ENCODE measurements at places on chromosomes 3 and 15.

GRCh38 chr15:87620393-87620792 lies 636.1 kb downstream of the NTRK3 start:
- no peak for DNase-seq

- no peak for DNase-seq
Observed at GRCh38 chr3:130811557-130811956, 64.9 kb upstream of the PIK3R4 start.

- no peak for DNase-seq
Observed at GRCh38 chr3:13417166-13417947, 2.8 kb downstream of the NUP210 start.

DNA sequence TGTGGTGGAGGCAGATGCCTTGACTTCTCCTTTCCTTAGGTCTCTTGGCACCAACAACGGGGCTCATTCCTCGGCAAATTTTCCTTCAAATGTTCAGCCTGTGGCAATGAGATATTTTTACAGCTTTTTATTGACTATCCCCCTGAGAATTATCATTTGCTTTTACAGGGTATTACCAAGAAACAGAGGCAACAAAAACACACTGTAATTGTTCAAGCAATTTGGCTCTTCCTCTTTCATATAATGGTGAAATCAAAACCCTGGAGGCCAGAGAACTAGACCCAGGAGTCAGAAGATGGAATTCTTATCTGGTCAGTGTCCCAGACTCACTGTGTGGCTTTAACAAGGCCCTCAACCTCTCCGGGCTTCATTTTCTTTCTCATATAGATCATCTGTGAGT lies 40.1 kb downstream of the TRIM42 start:
- no peak for DNase-seq

DNA sequence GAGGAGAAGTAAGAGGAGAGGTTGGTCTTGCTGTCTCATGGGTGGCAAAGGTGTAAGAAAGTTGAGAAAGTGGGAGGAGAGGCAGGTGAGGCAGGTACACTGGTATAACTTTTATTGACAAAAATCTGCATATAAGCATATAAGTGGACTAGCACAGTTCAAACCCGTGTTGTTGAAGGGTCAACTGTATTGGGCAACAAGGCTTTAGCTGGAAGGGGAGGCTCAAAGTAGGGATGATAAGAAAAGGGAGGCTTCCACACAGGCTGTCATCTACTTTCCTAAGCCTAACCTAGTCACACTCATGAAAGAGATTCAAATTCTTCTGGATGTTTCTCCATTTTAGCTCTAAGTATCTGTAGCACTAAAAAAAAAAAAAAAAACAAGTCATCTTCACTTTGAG lies 188.1 kb upstream of the SEMA6D start:
- DNase-seq: no peak

- DNase-seq: no peak
Observed at GRCh38 chr15:68806220-68807060, 14.3 kb downstream of the ANP32A start.

DNA sequence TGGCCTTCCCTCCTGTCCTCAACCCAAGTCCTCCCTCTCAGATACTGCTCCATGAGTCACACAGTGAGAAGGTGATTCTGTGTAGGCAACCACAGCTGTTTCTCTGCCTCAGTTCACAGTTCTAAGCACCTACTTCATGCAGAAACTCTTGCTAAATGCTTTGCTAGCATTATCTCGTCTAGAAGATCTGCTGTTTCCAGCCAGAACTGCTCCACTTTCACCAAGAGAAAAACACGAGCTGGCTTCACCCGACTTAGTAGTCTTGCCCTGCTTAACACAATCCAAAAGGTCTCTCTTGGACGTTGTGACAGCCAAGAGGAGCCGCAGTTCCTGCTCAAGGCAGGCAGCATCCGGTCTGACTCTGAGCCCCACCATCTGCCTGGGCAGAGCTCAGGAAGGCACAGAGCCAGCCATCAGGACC lies 272.1 kb downstream of the UACA start:
- DNase-seq: no peak

GRCh38 chr15:81751816-81752545 lies 293.8 kb downstream of the MEX3B start:
- DNase-seq: no peak

GRCh38 chr15:99438691-99439523 lies 126.9 kb upstream of the MEF2A start:
- DNase-seq: peak; percentile 17

DNA sequence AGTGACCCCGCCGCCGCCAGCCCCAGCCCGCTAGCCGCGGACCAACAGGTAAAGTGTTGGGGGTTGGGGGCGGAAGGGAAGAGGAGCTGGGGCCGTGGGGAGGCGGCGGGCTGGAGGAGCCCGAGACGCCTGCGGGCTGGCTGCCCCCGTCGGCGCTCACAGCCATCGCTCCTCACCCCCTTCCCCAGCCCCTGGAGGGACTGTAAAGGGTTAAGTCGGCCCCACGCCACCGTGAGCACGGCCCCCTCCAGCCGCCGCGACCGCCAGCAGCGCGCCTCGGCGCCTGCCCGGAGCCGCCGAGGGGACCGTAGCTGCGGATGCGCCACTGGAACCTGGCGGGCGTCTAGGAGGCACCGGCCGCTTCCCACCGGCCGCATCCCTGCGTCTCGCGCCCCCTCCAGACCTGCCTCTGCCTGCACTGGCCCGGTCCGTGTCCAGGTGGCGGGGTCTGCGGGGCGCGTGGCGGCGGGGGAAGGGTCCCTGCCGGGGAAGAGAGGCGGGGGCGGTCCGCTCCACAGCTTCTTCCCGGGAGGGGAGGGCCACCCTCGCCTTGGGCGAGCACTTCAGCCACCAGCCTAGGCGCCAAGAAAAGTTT lies 522 bp downstream of the MED12L start:
- DNase-seq: no peak

DNA sequence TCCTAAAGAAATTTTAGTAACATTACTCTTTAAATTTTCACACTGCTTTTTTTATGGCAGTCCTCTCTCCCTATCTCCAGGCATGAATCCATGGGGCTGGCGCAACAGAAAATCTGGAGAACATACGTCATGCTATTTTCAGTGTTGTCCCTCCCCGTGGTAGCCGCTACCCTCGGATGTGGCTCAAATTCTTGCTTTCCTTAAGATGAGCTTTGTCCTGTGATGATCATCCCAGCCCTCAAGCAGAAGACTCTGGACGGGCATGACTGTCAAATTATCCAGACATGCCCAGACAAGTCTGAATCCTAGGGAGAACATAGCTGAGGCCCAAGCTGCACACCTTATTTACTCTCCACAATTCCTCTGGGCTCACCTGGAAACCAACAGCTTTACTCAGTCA lies 49.1 kb downstream of the FMN1 start:
- no peak for DNase-seq

DNA sequence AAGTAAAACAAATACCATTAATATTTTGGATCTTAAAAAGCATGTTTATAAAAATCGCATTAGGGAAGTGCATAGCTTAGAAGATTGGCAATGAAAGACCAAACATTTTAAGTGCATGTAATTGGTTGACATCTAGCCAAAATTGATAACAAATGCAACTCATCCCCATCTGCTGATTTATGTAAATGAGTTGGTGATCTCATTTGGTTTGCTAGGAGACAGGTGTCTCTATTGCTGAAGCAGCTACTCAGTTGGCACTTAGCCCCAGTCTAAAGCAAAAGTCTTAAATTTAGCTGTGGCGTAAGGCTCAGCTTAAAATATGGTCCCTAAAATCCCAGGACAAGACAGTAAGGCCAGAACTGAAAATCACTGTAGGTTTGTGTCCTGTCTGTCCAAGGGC lies 113.5 kb upstream of the CHL1 start:
- DNase-seq: no peak

- peak; percentile 75 for DNase-seq
Observed at GRCh38 chr3:186815435-186815834, 9.2 kb upstream of the RFC4 start.

DNA sequence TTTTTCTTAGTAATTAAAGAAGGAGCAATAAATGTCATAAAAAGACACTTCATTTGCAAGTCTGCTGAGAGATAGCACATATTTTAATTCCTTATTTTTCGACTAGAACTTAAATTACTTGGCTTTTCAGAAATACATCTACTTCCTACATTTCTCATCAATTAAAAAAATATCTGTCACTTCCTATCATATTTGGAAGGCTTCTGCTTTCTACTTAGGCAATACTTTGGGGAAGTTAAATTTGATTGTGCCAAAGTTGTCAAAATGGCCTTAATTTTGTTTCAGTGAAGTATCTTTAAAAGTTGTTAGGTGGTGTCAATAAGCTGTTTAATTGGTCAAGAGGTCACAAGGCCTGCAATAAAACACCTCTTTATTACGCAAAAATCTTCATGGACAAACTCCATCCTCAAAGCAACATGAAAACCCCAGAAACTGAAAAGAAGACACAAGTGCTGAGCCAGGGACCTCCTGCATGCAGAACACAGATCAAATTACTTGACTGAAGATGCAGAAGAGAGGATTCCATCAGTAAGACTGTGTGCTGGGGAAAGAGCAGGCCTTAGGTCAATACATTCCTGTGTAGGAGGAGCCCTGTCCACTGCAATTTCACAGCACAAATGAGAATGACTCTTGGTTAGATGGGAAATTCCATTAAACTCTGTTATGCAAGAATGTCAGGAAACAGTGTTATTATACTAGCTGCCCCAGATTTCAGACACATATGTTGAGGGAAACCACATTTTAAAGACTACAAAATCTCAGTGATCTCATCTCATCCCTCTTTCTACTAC lies 48.0 kb upstream of the FSTL1 start:
- DNase-seq: peak; percentile 99

GRCh38 chr3:73364517-73364916 lies 260.2 kb downstream of the PDZRN3 start:
- no peak for DNase-seq

DNA sequence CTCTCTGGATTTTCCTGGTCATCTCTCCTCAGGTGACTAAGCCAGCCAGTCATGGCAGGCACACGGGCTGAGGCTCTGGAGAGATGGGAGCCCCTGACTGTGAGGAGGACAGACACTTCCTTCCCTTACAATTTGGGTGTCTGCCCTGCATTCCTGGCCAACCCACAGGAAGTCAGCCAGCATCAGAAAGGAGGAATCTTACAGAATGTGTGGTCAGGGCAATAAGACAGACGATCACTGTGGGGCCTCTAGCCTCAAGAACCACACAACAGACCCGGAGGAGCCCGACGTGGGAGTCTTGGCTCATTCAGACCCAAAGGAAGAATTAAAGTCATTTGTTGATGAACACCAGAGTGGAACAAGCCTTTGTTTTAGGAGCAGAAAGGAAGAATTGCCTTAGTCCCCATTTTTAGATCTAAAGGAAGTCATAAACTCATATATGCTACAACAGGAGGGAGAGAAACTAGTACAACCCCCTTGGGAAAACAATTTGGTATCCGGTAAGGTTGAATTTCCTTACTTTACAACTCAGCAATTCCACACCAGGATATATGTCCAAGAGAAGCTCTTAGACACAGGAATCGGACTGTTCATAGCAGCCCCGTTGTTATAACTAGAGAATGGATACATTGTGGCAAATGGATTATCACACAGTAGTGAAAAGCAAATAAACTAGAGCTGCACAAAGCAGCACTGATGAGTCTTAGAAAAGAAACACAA lies 62.2 kb downstream of the ABTB1 start:
- peak; percentile 99 for DNase-seq

DNA sequence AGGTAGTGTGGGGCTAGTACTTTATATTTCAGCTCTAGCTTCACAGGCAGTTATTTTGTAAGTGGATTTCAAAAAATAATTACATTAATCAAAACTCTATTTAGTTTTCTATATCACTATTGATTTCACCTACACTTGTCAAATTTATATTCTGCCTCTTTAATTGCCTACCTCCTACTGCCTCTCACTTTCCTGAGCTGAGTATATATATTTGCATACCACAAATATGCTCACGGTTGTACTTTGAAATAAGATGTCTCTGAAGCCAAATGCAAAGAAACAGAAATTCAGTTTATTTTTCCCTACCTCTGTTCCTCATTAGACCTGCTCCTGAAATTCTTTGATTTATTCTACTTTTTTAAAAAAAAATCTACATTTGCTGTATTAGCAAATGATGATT lies 309.3 kb upstream of the TGFBR2 start:
- DNase-seq: no peak

DNA sequence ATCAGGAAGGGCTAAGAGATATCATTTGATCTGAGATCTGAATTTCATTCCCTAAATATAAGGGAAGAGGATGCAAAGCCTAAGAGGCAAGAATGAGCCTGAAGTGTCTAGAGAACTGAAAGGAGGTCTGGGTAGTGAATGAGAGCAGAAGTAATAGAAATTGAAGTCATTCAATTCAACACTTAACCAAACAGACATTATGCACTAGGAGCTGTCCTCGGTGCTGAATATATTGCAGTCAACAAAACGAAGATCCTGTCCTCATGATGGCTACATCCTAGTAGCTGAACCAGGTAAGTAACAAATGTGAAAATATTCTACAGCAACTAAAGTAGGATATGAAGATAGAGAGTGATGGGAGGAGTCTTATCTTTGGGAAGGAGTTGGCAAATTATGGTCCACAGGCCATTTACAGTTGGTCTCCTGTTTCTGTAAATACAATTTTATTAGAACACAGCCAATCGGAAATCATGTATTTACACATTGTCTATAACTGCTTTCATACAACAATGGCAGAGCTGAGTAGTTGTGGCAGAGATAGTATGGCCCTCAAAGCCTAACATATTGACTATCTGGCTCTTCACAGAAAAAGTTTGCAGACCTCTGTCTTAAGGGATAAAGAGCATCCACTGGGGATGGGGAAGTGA lies 192.9 kb upstream of the CADPS start:
- peak; percentile 44 for DNase-seq

Measured in AG10803 (cell line).